Spinal cord (tissue), 10 donors: ENCODE measurements at places on chromosomes 11 and 22.

GRCh38 chr11:61745781-61746441 lies 6.5 kb upstream of the MYRF start:
- no peak for DNase-seq
- H3K27ac ChIP-seq: no peak overlapping the region

GRCh38 chr22:46674367-46674781 lies 54.2 kb downstream of the GRAMD4 start:
- DNase-seq: peak; percentile 25
- peaks cover 95% of the 10 kb centered on the region for H3K36me3 ChIP-seq
- no peak overlapping the region for H3K4me3 ChIP-seq
- H3K4me1 ChIP-seq: peaks cover 28% of the 10 kb centered on the region
- H3K27ac ChIP-seq: no peak overlapping the region

DNA sequence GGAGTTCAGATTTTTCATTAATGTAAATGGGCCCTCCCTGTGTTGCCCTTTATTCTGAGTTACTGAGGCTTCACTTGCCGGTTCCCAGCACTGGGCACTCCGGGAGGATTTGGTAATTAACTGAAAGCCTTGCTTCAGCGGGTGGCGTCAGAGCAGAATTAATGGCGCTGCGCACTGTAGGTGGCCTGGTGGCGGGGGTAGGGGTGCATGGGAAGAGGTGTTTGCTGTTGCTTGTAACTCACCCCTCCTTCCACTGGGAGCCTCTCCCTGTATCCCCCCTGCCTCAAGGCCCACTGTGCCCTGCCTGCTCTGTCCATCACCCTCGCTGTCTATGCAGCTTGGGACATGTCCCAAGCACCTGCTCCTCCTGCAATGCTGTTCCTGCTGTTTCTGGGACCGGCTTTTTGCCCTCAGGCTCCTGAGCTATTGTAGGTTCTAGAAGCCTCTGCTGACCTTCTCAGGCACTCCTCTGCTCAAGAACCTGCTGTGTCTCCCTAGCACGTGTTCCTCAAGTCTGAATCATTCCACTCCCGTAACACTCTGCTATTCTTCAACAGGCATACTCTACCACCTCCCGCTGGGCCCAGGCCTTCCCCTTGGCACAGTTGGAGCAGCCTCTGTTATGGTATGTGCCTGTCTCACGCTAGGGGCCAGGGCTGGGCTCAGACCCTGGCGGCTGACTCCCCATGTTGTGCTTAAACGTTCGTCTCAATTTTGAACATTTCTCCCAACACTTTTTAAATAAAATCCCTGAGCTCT lies 24.4 kb downstream of the ARHGAP8 start:
- no peak overlapping the region for H3K27ac ChIP-seq
- no peaks in the 10 kb centered on the region for H3K36me3 ChIP-seq
- H3K4me1 ChIP-seq: peaks cover 8% of the 10 kb centered on the region
- DNase-seq: no peak
- no peak overlapping the region for H3K4me3 ChIP-seq
- no peaks in the 10 kb centered on the region for H3K27me3 ChIP-seq

GRCh38 chr11:93840981-93841380 lies 9.4 kb downstream of the VSTM5 start:
- H3K36me3 ChIP-seq: no peaks in the 10 kb centered on the region
- H3K4me3 ChIP-seq: no peak overlapping the region
- no peak overlapping the region for H3K27ac ChIP-seq
- no peaks in the 10 kb centered on the region for H3K4me1 ChIP-seq
- DNase-seq: no peak
- H3K27me3 ChIP-seq: no peaks in the 10 kb centered on the region

DNA sequence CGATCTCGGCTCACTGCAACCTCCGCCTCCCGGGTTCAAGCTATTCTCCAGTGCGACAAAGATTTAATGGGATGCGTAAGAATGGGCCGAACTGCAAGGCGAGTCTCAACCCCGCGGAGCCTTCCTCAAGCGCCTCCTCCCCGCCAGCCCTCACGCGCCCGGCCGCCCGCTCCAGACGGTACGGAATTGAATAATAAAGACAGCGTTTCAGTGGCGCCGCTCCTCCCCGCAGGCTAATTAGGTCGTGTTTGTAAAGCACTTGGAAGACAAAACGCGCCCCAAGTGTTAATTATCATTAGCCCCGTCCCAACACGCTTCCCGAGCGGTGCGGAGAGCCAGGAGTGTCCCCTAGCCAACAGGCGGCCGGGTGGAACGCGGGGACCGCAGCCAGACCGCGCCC lies 192.0 kb downstream of the BUD13 start:
- no peak overlapping the region for H3K4me3 ChIP-seq
- H3K4me1 ChIP-seq: peaks cover 34% of the 10 kb centered on the region
- H3K36me3 ChIP-seq: no peaks in the 10 kb centered on the region
- H3K27me3 ChIP-seq: peaks cover 41% of the 10 kb centered on the region
- peak; percentile 90 for DNase-seq

DNA sequence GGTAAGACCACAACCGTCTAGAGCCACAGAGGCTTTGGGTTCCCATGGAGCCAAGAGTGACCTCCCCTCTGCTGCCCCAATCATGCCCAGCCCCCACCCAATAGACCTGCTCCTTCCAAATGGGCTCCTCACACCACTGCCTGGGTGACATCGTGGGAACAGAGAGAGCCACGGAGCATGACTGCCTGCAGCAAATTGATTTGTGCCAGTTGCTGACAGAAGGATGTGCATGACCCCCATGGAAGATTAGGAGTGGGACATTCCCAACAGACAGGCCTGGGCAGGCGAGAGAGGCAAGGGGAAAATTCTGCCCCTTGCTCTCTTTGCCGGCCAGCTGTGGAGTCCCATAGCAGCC lies 88.5 kb downstream of the TENM4 start:
- H3K27ac ChIP-seq: no peak overlapping the region
- DNase-seq: no peak
- no peaks in the 10 kb centered on the region for H3K36me3 ChIP-seq
- H3K27me3 ChIP-seq: no peaks in the 10 kb centered on the region

GRCh38 chr11:2173150-2173693 lies 1.6 kb upstream of the TH start:
- H3K4me3 ChIP-seq: no peak overlapping the region
- no peaks in the 10 kb centered on the region for H3K27me3 ChIP-seq
- H3K4me1 ChIP-seq: peaks cover 12% of the 10 kb centered on the region
- H3K36me3 ChIP-seq: no peaks in the 10 kb centered on the region

- no peaks in the 10 kb centered on the region for H3K27me3 ChIP-seq
- no peak overlapping the region for H3K4me3 ChIP-seq
- no peak for DNase-seq
- H3K36me3 ChIP-seq: no peaks in the 10 kb centered on the region
- H3K4me1 ChIP-seq: no peaks in the 10 kb centered on the region
- no peak overlapping the region for H3K27ac ChIP-seq
Measured at GRCh38 chr11:35009944-35010342, 93.5 kb downstream of the PDHX start.

DNA sequence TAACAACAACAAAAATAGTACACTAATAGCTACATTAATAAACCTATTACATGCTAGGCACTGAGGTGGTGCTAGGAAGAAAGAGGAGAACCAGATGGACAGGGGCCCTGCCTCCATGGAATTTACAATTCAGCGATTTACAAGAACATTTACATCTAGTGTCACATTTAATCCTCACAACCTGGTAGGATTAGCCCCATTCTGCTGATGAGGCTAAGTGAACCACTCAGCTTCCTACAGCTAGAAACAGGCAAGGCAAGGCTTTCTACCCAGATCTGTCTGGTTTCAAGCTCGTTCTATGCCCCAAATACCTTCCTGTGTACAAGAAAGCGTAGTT lies 368.4 kb downstream of the BUD13 start:
- DNase-seq: no peak
- H3K27me3 ChIP-seq: peaks cover 2% of the 10 kb centered on the region
- no peaks in the 10 kb centered on the region for H3K4me1 ChIP-seq
- no peak overlapping the region for H3K4me3 ChIP-seq
- no peaks in the 10 kb centered on the region for H3K36me3 ChIP-seq
- no peak overlapping the region for H3K27ac ChIP-seq

GRCh38 chr11:33234397-33235190 lies 22.6 kb upstream of the HIPK3 start:
- H3K4me1 ChIP-seq: no peaks in the 10 kb centered on the region
- no peak overlapping the region for H3K27ac ChIP-seq
- no peaks in the 10 kb centered on the region for H3K27me3 ChIP-seq
- no peak overlapping the region for H3K4me3 ChIP-seq
